Stimulated activated CD8-positive, alpha-beta memory T cell treated with anti-CD3 and anti-CD28 coated beads, Interleukin-15, amount 100 ng/mL, for 48 hours (primary cell): ENCODE measurements at places on chromosomes 3 and 15.

DNA sequence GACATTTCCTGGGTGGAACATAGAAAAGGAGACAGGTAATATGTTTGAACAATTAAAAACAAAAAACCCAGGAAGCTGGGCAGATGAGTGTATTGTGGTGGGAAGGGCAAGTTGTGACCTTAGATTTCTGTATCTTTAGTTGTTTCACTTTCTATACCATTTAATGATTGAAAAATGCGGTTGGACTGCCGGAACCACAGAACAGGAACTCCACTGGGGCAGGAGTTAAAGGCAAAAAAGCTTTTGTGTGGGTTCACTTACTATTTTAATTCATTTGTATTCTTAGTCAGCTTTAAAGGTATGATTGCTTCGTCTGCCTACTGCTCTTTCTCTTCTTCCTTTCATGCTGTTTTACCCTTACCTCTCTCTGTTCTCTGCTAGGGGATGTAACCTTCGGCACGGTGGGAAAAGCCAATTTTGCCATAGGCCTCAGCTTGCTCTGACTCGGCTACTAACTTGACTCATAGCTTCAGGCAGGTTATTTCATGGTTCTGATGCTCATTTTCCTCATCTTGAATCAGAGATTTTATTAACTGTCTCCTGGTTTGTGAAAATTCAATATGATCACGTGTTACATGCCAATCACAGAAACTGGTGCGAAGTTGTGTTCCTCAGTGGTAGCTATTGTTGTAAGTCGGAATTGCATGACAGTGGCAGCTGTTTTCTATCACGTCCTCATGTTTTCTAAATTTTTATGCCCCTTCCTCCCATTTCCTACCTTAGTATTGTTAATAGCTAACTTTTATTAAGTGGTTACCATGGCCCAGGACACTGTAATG lies 1.6 kb upstream of the MCTP2 start:
- peak; percentile 42 for DNase-seq

DNA sequence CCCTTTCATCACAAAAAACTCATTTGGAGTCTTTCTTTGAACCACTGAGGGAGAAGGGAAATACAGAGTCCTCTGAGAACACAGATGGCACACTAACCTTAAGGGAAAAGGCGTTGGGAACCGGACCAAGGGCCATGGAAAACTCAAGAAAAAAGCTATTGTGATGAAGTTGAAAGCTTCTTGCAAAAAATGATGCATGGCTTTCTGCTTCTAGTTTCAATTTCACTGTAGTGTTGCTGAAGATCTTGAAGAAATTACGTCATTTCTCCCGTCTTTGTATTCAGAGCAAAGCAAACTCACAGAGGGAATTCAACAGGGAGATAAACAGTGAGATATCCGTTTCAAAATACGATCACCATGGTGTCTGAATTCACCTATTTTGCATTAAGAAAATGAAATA lies 642.3 kb upstream of the ADAMTS9 start:
- DNase-seq, result no peak

- peak; percentile 52 for DNase-seq
These were observed 81.7 kb downstream of the TAMM41 start for GRCh38 chr3:11764931-11765363.

- DNase-seq, result no peak
These were observed 41.6 kb downstream of the FBN1 start for GRCh38 chr15:48603922-48604321.

DNA sequence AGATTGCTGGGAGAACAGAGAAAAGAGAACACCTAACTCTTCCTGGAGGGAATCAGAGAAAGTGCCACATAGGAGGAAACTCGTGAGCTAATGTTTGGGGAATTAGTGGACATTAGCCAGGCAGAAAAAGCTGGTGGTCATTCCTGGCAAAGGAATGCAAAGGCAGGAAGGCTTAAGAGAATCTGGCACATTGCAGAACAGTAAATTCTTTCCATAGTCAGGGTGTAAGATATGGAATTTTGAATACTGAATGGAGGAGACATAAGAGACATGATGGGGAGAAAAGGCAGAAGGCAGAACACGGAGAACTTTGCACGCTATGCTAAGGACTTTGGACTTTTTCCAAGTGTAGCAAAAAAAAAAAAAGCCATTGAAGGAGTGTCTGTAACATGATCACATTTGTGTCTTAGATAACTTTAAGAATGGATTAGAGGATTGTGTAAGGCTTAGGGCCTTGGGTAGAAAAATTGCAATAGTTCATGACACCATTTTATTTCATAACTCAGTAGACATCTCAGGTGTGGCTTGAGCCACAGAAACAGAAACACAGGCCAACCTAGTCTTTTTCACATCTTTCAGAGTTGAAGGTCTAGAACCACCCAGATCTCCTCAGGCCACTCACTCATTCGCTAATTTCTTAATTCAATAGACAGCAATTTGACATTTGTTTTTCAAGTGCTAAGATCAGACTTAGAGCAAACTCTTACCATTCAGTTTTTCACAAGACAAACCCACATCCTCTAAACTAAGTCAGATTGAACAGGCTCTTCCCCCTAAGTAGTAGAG lies 31.2 kb upstream of the CCDC80 start:
- no peak for DNase-seq

- no peak for DNase-seq
These were observed 17.9 kb upstream of the TM4SF1 start for GRCh38 chr3:149395107-149396089.

DNA sequence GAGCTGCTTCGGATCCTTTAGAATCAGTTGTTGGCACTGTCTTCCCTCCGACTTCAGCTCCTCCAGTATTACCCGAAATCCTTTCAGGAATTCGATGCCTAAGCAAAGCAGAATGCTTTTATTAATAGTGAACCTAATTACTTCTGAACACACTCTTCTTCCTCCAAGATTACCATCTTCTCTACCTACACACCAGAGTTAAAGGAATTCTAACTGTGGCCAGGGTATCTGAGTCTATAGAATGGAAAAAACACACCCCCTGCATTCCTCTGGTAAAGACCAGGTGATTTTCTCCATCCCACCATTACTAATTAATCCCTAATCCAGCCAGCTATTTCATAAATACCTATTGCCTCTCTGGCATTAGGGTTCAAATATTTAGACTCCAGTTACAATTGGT lies 49.8 kb downstream of the SPATA12 start:
- no peak for DNase-seq

GRCh38 chr15:100642213-100642949 lies 40.0 kb downstream of the ASB7 start:
- no peak for DNase-seq

GRCh38 chr3:13012221-13012691 lies 61.0 kb downstream of the IQSEC1 start:
- DNase-seq, result peak; percentile 53

GRCh38 chr3:23663661-23664186 lies 142.0 kb upstream of the UBE2E1 start:
- no peak for DNase-seq

- no peak for DNase-seq
These were observed 3.2 kb downstream of the XCR1 start for GRCh38 chr3:46024131-46024530.

DNA sequence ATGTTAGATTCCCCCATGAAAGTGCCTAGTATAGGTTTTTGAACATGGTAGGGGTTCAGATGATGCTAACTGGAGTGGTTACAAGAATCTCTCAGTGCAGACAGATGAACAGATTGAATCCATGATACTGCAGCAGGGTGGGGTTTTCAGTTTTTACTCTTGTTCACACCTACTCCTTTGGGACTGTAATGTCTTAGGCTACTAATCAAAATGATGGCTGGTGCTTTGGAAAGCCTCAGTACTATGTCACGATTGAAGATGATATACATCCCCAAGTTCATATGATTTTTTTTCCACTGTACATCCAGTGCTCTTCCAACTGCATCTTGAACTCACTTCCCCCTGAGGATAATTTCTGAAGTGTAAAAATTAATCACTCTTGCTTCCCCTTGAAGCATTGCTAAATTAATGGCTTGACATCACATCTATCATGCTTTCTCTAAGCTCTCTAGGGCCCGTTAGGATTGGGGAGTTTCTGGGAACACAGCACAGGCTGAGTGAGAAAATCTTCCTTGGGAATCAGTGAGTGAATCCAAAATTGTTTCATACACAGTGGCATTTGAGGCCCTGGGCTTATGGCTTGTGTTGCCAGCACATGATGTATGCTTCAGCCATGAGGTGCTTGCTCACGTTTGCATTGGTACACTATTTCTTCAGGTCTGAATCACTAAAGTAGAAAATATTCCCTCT lies 115.0 kb upstream of the TPRG1 start:
- no peak for DNase-seq

- no peak for DNase-seq
These were observed 82.2 kb downstream of the KLF15 start for GRCh38 chr3:126274735-126275619.
